ENCODE measurements at places on chromosomes 4 and X.

GRCh38 chr4:144705601-144706590 is 59.9 kb downstream of the HHIP start:
- DNase-seq = no peak

- no peak for DNase-seq
These were observed 101.4 kb downstream of the PAPSS1 start for GRCh38 chr4:107618656-107619055.

- peak; percentile 81 for DNase-seq
These were observed at the start of gene STOX2 for GRCh38 chr4:183905081-183905592. Gene STOX2 (plus strand): TSS chr4:183905307. CDS start chr4:183906791, 1,484 bp downstream.

DNA sequence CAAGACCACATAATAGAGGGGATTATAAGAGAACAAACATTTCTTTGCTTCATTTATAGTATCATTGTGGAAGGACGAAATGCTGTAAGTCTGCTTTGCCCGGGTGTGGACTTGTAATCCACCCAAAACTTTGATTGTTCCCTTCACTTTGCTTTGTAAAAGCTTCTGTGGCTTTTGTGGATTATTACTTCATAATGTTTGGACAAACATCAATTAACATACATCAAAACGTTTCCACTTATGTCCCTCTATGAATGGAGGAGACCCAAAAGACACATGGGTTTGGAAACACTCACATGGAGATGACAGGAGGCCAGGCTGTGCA is 415.4 kb downstream of the SPRY1 start:
- DNase-seq = no peak

GRCh38 chr4:54709400-54709799 is 51.6 kb downstream of the KIT start:
- DNase-seq = no peak

GRCh38 chr4:9994246-9994847 is 26.9 kb downstream of the SLC2A9 start:
- DNase-seq = no peak

DNA sequence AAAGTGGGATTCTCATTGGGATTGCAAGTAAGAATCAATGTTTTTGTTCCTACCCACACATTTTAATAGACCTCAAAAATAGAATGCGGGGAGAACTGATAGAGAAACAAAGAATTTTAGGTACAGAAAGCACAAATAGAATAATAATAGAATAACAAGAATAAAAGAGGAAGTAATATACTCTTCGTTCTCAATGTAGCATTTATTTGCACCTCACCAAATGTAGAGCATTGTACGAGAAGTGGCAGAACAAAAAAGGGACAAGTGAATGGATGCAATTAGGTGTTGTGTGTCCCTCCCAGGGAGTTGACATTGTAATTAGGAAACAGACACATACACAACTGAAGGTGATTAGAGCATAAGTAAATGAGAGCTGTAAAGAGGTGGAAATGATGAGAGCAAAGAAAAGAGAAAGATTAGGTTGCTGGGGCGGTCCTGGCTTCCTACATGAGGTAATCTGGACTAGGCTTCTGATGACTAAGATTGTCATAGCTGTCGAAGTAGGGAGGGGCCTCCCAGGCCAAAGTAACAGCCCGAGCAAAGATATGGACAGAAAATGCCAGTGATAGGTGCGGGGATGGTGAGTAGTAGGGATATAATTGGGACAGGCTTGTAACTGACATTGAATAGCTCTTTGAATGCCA is 10.4 kb downstream of the RAB9A start:
- no peak for DNase-seq

Measured in left hindlimb (tissue), 1 donor.